Foreskin melanocyte (primary cell): ENCODE measurements at places on chromosomes 13 and 19.

DNA sequence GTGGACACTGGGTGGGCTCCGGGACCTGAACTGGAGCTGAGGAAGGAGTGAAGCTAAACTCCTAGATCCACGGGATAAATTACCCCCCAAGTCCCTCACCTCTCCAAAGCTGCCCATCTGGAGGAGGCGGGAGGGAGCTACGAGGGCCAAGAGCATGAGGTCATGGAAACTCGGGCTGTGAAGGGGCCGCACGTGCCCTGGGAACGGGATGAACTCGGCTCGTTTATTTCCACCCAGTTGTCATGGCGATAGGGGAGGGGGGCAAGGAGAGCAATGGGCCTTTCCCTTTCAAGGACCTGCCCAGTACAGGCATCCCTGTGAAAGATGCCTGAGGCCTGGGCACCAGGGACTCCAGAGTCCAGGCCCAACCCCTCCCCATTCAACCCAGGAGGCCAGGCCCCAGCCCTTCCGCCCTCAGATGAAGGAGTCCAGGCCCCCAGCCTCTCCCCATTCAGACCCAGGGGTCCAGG is 3.8 kb downstream of the PPP1R12C start:
- peak; percentile 57 for DNase-seq

GRCh38 chr19:42594617-42595489 is at the start of gene CEACAM8:
TSS of gene CEACAM8 (minus strand) at chr19:42594924. CDS start at chr19:42594828, 96 bp downstream.
- no peak for DNase-seq

- DNase-seq = no peak
These were observed at the start of gene HTR2A for GRCh38 chr13:46896341-46897137. TSS of gene HTR2A (minus strand) at chr13:46897053. CDS start at chr13:46895906, 1,147 bp downstream.

DNA sequence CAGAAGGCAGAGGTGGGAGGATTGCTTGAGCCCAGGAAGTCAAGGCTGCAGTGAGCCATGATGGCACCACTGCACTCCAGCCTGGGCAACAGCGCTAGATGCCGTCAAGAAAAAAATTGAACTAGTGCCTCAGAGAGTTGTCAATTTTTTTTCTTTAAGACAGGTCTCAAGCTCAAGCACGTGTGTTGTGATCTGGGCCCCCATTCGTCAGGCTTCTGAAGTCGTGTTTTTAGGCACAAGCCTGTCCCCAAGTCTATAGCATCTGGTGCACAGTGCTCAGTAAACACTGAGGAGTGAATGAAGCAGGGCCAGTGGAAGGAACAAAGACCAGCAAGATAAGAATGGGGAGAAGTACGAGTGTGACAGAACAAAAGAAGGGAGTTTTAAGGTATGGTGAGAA is 23.7 kb upstream of the LAMP1 start:
- DNase-seq = no peak

- no peak for DNase-seq
These were observed at the start of gene CNOT3 for GRCh38 chr19:54137699-54138488. TSS of gene CNOT3 (plus strand) at chr19:54137762. CDS start at chr19:54142979, 5,217 bp downstream.

GRCh38 chr19:46369817-46370216 is 22.9 kb downstream of the PPP5C start:
- no peak for DNase-seq

DNA sequence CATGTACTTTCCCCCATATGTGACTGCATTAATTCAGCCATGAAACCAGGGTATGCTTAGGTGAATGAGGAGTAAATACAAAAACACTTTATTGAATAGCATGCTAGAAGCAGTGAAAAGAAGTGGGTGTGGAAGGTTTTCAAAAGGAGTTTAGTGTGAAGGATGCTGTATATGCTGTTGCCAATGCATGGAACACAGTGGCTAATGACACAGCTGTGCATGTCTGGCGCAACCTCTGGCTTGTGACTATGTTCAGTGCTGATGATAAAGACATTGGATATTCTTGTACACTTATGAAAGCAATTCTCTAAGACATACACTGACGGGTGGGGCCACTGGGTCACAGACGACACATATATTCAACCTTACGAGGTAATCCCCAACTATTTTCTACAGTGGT is 55.2 kb downstream of the SOX21 start:
- DNase-seq = no peak

- no peak for DNase-seq
These were observed 144.4 kb downstream of the USP12 start for GRCh38 chr13:27027086-27027667.
